ENCODE measurements at places on chromosomes 1 and 21. TPM values are rescaled to one million over a fixed set of nuclear protein-coding genes. Genes with fewer than 3 reads are reported as not detected.

The SLC44A5 gene
- total RNA-seq = 2.2 TPM

The IL6R gene
- 7.6 TPM for total RNA-seq

The CYP4A11 gene
- total RNA-seq = not detected

The KRTAP21-3 gene
- not detected for total RNA-seq

The DMBX1 gene
- not detected for total RNA-seq

The CA14 gene
- total RNA-seq = not detected

The PADI1 gene
- total RNA-seq = not detected

The TACSTD2 gene
- total RNA-seq = 56.2 TPM

The ST6GALNAC5 gene
- total RNA-seq = not detected

The ZFP69 gene
- 1.3 TPM for total RNA-seq

The LRRN2 gene
- 0.60 TPM for total RNA-seq

The ZMYND12 gene
- 0.60 TPM for total RNA-seq

The S100A7A gene
- total RNA-seq = not detected

The ADAMTS5 gene
- under 0.01 TPM for total RNA-seq

The TSPAN1 gene
- total RNA-seq = 0.22 TPM

The CLDN17 gene
- not detected for total RNA-seq

The FCAMR gene
- not detected for total RNA-seq

The PTPN7 gene
- not detected for total RNA-seq

The RHD gene
- 0.20 TPM for total RNA-seq

Data from lung microvascular endothelial cell (primary cell).